ENCODE measurements at places on chromosomes 11 and 22. TPM values are rescaled to one million over a fixed set of nuclear protein-coding genes. Genes with fewer than 3 reads are reported as not detected.

PIH1D2 gene
- total RNA-seq: 1.1 TPM

TBC1D22A gene
- 9.1 TPM for total RNA-seq

CAVIN3 gene
- total RNA-seq: 25.3 TPM

PHOX2A gene
- total RNA-seq: not detected

PRR33 gene
- total RNA-seq: not detected

INPP5J gene
- 0.44 TPM for total RNA-seq

ACTN3 gene
- total RNA-seq: not detected

TIMM10 gene
- 173 TPM for total RNA-seq

KBTBD3 gene
- 2.5 TPM for total RNA-seq

MS4A14 gene
- not detected for total RNA-seq

CFAP300 gene
- 5.4 TPM for total RNA-seq

SLC35E4 gene
- total RNA-seq: 5.0 TPM

MS4A7 gene
- total RNA-seq: not detected

CSF2RB gene
- total RNA-seq: not detected

DDX10 gene
- 35.4 TPM for total RNA-seq

P2RX3 gene
- total RNA-seq: 0.29 TPM

OOSP4B gene
- total RNA-seq: not detected

All from A549 treated with Mapracorat at 1 μM for 4 hours (cell line).